ENCODE measurements at places on chromosomes 7 and 10.
A peak's percentile ranks its signal among the peaks of the same experiment; 100 is the strongest.

DNA sequence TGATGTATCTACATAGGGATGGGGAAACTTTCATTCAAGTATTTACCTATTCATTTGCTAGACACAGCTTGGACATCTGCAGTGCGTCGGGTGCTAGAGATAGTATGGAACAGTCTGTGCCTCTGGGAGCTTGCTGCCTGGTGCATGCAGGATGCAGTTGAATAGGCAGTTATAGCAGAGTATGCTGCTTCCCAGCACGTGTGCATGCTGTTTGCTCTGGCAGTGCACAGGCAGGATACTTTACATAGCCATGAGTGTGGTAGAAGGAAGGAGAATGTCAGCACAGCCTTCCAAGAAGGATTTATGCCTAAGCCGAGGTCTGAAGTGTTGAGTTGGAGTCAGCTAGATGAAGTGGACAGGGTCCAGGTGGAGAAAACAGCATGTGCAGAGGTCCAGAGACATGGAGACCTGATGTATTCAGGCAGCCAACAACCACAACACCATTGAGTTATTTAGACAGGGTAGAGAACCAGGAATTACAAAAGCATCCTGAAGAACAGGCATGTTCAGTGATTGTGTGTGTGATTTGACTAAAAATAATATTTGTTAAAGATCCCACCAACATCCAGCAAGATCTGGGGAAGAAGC lies 8.1 kb downstream of the MAP3K8 start:
- no peak for ATAC-seq

GRCh38 chr7:74202841-74203556 lies 6.8 kb upstream of the LAT2 start:
- ATAC-seq, result peak; percentile 24

- peak; percentile 95 for ATAC-seq
Measured at GRCh38 chr7:140517546-140518369, 38.5 kb upstream of the MKRN1 start.

GRCh38 chr10:132486539-132487121 lies 51.0 kb upstream of the INPP5A start:
- no peak for ATAC-seq

DNA sequence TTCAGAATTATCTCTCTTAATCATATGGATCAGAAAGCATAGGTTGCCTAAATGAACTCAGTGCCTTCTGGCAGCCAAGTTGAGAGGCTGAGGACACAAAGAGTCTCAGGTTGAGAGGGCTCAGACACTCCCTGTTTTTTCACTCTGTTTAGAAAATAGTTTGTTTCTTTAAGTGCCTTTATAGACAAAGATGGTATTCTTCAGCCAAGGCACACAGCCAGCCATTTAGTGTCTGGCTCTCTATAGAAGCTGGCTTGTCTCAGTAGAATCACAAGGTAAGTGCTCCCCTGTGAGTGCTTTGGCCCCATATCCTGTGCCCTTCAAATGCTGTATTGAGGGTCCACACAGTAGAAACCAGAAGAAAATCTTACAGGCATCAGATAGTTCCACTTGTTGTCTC lies 3.6 kb downstream of the GPR158 start:
- ATAC-seq, result no peak

GRCh38 chr10:75294518-75294865 lies 58.7 kb upstream of the COMTD1 start:
- peak; percentile 37 for ATAC-seq

- no peak for ATAC-seq
Measured at GRCh38 chr7:55350281-55350680, 14.9 kb upstream of the LANCL2 start.

GRCh38 chr7:40587419-40587818 lies 452.6 kb downstream of the SUGCT start:
- no peak for ATAC-seq

GRCh38 chr10:44105696-44106095 lies 279.2 kb downstream of the CXCL12 start:
- no peak for ATAC-seq

DNA sequence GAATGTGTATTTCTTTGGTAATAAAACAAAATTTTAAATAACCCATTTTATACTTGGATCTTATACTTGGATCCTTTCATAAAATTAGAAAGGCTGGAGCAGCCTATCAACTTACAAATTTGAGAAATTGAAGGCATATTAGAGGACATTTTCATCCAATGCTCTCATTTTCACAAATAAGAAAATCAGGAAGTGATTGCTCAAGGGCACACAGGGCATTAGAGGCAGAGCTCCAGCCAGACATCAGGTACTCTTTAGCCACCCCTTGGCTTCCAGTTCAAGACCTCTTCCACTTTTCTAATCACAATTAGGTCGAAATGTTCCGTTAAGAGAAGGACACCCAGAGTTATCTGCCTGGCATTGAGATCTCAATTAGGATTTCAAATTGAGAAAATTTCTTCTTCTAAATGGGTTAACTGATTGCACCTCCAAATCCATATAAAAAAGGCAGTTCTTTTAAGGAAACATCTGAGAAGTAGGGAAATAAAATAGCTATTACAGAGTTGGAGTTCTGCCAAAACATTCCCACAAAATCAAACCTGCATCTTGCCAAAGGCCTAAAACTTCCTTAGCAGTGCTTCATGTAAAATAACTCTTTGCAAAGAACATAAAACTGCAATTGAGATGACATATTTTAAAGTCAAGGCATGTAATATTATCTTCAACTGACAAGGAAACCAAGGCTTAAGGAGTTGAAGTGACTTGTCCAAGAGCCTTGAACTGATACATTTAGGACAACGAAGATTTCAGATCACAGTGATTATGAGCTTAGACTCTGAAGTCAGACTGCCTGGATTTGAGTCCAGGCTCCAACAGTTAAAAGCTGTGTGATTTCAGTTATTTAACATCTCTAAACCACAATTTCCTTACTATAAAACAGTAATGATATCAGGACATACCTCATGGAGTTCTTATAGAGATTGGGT lies 2.4 kb downstream of the ACTA2 start:
- ATAC-seq, result no peak

DNA sequence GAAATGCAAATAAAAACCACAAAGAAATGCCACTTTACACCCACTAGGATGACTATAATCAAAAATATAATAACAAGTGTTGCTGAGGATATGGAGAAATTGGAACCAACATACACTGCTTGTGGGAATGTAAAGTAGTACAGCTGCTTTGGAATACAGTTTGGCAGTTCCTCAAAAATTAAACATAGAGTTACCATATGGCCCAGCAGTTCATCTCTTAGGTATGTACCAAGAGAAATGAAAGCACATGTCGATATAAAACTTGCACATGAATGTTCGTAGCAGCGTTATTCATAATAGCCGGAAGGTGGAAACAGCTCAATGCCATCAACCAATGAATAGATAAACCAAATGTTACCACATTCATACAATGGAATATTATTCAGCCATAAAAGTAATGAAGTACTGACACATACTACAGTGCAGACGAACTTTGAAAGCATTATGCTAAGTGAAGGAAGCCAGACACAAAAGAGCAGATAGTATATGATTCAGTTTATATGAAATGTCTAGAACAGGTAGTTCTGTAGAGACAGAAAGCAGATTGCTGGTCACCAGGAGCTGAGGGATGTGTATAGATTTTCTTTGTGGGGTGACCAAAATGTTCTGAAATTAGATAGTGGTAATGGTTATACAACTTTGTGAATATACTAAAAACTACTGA lies 12.4 kb downstream of the BCAP29 start:
- ATAC-seq, result no peak

GRCh38 chr7:96028729-96029128 lies 256.4 kb downstream of the DYNC1I1 start:
- no peak for ATAC-seq

DNA sequence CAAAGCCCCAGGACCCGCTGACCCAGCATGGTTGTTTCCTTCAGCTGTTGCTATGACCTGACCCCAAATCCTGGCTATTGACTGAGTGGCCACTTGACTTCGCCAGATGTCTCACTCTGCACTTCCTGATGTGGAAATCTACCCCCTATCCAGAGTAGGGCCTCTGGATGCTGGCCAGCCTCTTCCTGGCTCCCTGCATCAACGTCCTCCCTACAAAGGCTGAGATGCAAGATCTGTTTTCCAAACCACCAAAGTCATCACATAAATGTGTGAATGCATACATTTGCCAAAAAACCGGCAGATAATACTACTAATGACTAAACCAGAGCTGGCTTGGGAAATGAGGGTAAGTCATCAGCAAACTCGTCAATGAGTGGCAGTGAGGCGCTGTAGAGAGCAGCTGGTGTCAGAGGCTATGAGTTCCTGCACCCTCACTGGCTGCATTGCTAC lies 70.4 kb downstream of the PYROXD2 start:
- peak; percentile 25 for ATAC-seq

GRCh38 chr7:31811650-31812461 lies 124.8 kb downstream of the PPP1R17 start:
- no peak for ATAC-seq

GRCh38 chr7:20440472-20441105 lies 109.9 kb downstream of the ITGB8 start:
- no peak for ATAC-seq

DNA sequence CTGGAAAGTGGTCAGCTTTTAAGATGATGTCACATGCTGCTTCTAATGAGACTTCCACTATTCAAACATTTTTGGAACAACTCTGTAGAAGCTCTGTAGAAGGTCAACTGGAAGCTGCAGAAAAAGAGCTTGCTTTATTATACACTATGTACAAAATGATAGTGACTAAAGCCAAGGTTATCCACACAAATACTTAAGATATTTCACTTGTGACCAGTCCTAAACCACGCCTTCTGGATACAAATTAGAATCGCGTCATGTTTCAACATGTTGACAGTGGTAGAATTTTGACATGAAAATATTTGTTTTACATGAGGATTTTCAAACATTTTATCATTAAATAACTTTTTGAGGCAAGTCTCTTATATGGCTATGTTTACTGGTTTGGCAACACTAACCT lies 499.6 kb upstream of the PHF14 start:
- no peak for ATAC-seq

- ATAC-seq, result no peak
Measured at GRCh38 chr10:44913350-44914081, 2.4 kb downstream of the TMEM72 start.

DNA sequence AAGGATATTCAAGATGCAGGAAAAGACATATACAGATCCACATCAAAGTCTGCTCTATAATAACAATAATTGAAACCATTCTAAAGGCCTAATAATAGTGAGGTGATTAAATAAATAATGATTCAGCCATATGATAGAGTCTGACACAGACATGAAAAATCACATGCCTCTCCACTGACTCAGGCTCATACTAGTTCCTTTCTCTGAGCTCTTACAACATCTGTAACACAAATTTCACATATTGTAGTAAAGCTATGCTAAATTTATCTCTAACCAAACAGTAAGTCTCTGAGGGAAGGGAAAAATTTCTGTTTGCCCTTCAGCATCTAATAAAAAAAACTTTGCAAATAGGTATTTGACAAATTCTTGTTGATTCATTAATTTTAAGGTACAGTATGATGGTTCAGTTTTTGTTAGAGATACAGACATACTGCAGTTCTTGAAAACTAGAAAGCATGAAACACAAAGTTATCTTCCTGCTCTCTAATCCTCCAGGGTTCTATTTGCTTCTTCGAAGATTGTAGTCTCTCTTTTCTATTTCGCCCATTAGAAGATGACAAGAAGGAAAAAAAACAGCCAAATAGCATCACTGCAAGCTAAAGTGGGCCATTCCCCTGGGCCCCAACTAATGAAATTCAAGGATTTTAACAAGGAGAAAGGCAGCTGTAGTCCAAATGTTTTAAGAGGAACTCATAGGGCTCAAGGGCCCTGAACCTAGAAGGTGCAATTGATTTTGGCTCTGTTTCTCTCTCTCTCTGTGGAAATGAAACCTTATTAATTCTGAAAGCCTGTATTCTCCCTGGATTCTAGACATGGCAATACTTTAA lies 53.9 kb downstream of the CUBN start:
- ATAC-seq, result peak; percentile 96

DNA sequence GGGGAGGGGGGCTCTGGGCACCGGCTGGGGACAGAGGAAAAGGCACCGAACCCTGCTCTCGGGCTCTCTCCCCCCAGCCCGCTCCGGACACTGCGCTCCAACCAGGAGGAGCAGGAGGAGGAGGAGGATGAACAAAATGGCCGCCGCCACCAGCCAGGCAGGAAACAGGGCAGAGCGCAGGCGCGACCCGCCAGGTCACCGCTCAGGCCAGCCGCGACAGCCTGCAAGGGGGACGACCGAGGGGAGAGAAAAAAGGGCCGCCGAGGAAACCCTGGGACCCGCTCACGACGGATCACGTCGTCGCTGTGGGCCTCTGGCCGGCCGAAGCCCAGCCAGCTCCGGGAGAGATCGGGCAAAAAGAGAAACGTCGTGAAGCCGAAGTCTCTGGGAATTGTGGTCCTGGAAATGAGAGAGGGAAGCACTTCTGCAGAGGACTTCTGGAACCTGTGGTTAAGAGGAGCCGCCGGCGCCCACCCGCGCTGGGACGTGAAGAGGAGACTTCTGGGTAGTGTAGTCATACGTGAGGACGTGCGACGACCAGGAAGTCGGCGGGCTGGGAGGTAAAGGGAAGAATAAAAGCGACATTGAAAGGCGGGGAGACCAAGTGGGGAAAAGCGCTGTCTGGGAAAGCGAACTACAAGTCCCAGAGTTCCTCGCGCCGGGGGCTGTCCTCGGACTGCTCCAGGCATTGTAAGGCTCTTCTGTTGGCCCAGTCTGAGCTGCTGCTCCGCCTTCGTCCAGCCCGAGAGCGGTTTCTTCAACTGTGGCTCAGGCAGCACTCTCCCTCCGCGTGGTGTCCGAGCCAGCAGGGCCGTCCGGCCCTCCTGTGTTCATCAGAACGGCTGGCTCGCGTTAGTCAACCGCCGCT lies at the start of gene TIAL1:
Gene TIAL1 (minus strand): TSS at position 428 of the 868 bp plus-strand sequence. CDS start 499 bp downstream, outside the sequence.
- peak; percentile 96 for ATAC-seq

DNA sequence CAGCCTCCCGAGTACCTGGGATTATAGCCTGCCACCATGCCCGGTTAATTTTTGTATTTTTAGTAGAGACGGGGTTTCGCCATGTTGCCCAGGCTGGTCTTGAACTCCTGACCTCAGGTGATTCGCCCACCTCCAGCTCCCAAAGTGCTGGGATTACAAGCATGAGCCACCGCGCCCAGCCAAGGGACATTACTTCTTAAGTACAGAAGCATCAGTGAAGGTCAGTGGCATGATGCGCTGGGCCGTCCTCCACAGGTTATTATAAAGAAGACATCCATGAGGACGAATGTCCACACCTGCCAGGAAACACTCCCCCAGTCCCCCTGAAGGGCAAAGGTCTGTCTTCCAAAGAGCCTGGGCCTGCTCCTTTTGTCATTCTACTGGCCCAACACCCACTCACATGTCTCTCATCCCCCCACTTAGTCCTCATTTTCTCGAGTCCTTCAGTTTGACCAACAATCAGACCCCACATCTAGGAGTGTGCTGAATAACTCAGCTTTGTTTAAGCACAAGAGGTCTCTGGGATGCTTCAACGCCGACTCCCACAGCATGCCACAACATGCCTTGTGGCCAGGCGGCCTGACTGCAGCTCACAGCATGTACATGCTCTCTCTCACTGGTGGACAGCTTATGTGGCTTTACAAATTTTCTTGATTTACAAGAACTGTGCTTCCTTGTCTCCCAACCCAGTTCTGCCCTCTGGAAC lies 73.0 kb downstream of the CTBP2 start:
- peak; percentile 85 for ATAC-seq

- no peak for ATAC-seq
Measured at GRCh38 chr10:70007116-70007820, 45.4 kb upstream of the MACROH2A2 start.

- ATAC-seq, result no peak
Measured at GRCh38 chr10:71266918-71267442, 52.1 kb upstream of the SLC29A3 start.
